ENCODE measurements at places on chromosomes 2 and 18. TPM values are rescaled to one million over a fixed set of nuclear protein-coding genes. Genes with fewer than 3 reads are reported as not detected.

RAB6C gene
- 2.5 TPM for total RNA-seq

PRKD3 gene
- 36.4 TPM for total RNA-seq

PLGLB2 gene
- 1.6 TPM for total RNA-seq

DYNAP gene
- total RNA-seq: not detected

PAIP2B gene
- 20.3 TPM for total RNA-seq

FOXD4L1 gene
- 0.69 TPM for total RNA-seq

SERPINB5 gene
- 0.46 TPM for total RNA-seq

PTPRM gene
- 190 TPM for total RNA-seq

GKN2 gene
- total RNA-seq: not detected

GPR155 gene
- 26.8 TPM for total RNA-seq

RIT2 gene
- 59.3 TPM for total RNA-seq

UPP2 gene
- total RNA-seq: 0.69 TPM

NGEF gene
- total RNA-seq: 65.0 TPM

AMER3 gene
- 33.7 TPM for total RNA-seq

TNS1 gene
- 12.7 TPM for total RNA-seq

UGT1A4 gene
- not detected for total RNA-seq

TMEM37 gene
- total RNA-seq: 0.92 TPM

TGFA gene
- 18.2 TPM for total RNA-seq

CXXC1 gene
- total RNA-seq: 46.1 TPM

POTEC gene
- 0.46 TPM for total RNA-seq

COL4A3 gene
- total RNA-seq: 1.8 TPM

ADCYAP1 gene
- total RNA-seq: 18.5 TPM

GLB1L gene
- total RNA-seq: 10.1 TPM

HAAO gene
- total RNA-seq: 1.4 TPM

LONRF2 gene
- 90.7 TPM for total RNA-seq

FRZB gene
- total RNA-seq: 5.5 TPM

ANKRD12 gene
- total RNA-seq: 156 TPM

GPR39 gene
- total RNA-seq: 1.2 TPM

FEV gene
- not detected for total RNA-seq

TGIF1 gene
- 35.8 TPM for total RNA-seq

BMP10 gene
- not detected for total RNA-seq

DTNA gene
- 101 TPM for total RNA-seq

SPTBN1 gene
- total RNA-seq: 524 TPM

FAP gene
- total RNA-seq: 2.3 TPM

IL36A gene
- total RNA-seq: not detected

MOCOS gene
- total RNA-seq: 0.69 TPM

ARHGAP15 gene
- 3.2 TPM for total RNA-seq

MXD1 gene
- total RNA-seq: 16.1 TPM

ANKRD30B gene
- 3.9 TPM for total RNA-seq

KCNIP3 gene
- total RNA-seq: 12.7 TPM

RNU2-63P gene
- total RNA-seq: not detected

PARD6G gene
- total RNA-seq: 7.6 TPM

SAG gene
- 1.4 TPM for total RNA-seq

MC5R gene
- total RNA-seq: 0.69 TPM

KIF1A gene
- total RNA-seq: 358 TPM

LRRC30 gene
- not detected for total RNA-seq
